GM10248 (cell line): ENCODE measurements at places on chromosomes 4 and X.
A peak's percentile ranks its signal among the peaks of the same experiment; 100 is the strongest.

GRCh38 chr4:58962424-58962823 lies 1852.2 kb upstream of the IGFBP7 start:
- DNase-seq = no peak

DNA sequence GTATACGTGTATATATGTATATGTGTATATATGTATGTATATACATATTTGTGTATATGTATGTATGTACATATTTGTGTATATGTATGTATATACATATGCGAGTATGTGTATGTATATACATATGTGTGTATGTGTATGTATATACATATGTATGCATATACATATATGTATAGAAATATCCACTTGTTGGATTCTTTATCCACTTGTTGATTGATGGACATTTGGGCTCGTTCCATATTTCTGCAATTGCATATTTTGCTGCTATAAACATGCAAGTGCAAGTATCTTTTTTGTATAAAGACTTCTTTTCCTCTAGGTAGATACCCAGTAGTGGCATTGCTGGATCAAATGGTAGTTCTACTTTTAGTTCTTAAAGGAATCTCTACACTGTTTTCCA lies 25.5 kb upstream of the NHSL2 start:
- DNase-seq = no peak

- DNase-seq = no peak
Observed at GRCh38 chr4:55545151-55545550, 1.6 kb downstream of the CLOCK start.

DNA sequence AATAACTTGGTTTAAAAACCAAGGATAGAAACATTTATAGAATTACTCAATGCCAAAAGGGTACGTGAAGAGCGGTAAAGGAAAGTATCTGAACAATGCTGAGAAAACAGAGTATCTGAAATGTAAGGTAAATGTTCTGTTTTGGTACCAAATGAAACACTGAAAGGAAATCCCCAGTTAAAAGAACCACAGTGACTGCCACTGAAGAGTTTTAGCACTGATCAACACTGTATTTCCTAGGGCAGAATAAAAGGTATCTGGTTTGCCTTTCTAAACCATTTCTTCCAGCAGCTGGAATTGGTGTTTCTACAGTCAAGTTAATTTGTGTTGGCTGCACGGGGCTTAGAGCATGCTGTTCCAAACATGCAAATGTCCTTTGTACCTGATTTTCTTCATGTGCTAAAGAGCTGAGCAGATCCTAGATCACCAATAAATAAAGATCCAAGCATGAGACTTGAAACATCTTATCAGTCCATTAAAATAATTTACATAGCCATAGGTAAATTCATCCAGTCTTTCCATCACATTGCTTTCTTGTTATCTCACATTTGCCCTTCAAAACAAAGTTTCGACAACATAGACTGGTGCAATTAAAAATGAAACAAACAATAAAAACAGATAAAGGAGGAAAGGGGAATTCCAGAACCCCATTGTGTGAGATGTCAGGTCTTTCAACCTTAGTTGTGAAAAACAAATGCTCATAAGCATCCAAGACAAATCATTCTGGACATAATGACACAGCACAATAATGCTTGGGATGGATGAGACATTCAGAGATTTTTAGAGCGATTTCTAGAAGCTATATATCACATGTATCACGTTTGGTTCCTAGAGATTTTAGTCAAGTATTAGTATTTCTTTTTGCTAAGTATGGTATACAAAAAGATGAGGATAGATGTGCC lies 38.6 kb downstream of the MFAP3L start:
- DNase-seq = no peak

GRCh38 chr4:79184476-79184875 lies 141.4 kb downstream of the NAA11 start:
- no peak for DNase-seq

- no peak for DNase-seq
Observed at GRCh38 chrX:120365968-120366367, 4.1 kb downstream of the ATP1B4 start.

DNA sequence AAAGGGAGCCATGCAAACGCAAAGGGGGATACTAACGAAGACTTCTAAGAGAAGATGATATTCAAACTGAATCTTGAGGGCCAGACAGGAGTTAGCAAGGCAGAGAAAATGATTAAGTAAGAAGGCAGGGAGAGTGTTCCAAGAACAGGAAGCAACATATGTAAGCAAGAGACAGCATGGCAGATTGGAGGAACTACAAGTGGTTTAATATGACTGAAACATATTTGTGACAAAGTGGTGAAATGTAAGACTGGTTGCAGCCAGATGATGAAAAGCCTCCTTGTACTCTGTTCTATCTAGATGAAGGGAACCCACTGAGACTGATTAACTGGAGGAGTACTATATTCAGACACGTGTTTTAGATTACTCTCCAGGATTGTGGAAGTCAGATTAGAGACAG lies 116.6 kb upstream of the DIAPH2 start:
- DNase-seq = no peak

DNA sequence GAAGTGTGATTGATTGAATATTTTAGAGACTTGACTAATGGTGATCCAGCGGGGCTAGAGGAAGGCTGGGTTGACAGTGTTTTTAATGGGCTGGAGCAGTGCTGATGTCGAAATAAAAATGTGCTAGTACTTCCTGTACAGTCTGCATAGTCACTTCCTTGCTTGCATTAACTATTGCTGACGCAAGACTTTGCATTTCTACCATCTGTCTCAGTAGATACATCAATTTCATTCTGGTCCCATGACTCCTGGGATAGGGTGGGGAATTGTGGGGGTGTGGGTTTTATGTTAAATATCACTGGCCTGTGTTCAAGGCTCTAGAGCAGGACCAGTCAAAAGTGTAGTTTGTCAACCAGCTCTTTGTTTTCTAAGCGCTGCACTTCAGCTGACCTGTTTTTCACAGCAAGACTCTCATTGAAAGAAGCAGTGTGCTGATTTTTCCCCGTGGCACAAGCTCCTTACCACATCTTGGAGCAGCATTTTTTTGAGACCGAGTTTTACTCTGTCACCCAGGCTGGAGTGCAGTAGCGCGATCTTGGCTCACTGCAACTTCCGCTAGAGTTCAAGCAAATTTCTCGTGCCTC lies 35.2 kb upstream of the PHEX start:
- DNase-seq = no peak

DNA sequence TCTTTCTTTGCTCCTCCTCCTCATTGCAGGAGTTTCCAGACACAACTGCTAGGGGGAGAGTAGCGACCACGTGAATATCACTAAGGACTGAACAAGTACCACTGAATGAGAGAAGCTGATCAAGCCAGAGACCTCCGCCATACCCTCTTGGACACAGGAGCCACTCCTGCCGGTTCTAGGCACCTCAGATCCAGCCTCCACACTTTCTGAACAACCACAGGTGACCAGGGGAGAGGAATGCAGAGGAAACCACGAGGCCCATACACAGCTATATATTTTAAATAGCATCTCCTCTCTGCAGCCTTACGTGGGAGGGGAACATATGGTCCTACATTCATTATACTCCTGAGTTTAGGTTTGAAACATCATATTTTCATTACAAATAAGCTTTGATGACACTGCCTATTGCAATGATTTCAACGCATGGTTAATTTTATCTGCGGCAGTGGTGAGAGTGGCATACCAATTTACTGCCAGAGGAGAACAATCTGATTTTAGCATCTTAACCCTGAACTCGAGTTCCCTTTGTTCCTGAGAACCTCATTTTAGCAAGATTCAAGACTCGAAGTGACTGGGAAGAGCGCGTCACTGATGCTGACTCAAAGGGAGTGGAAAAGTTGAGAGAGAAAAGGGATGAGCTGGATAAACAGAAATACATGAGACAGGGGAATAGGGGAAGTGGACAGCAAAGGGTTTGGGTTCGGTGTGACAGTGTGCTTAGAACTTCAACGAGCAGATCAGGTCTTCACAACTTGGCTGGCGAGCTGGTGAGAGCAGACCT lies 231.7 kb upstream of the PPARGC1A start:
- DNase-seq = no peak

DNA sequence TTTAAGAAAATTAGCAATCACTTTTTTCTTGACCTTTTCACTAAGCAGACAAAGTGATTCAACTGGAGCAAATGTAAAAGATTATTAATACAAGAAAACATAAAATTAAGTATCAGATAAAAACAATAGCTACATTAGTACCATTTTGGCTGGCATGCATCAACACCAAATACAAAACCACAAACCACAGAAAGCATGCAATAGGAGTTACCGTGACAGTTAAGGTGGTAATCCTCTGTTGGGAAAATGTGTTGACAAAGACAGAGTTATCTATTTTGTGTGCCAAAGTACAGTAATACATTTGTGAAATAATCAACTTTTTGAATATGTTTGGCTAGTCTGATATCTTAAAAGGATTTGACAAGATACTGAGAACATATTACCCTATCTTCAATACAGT lies 89.8 kb upstream of the ETNPPL start:
- no peak for DNase-seq

DNA sequence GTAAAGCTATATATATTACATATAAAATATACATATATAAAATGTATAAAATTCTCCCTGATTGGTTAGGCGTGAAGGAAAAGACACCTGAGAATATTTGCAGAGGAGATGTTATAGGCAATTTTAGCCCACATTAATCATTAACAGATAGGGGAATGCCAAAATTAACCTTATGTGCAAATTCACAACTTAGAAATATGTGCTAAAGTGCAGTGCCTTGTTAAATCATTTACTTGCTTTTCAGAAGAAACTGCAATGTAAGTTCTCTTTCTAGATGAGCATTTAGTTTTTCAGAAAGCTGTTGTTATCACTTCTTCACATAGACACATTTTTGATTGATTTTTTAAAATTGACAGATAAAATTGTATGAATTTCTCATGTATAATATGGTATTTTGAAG lies 5.6 kb downstream of the TASL start:
- peak; percentile 22 for DNase-seq

DNA sequence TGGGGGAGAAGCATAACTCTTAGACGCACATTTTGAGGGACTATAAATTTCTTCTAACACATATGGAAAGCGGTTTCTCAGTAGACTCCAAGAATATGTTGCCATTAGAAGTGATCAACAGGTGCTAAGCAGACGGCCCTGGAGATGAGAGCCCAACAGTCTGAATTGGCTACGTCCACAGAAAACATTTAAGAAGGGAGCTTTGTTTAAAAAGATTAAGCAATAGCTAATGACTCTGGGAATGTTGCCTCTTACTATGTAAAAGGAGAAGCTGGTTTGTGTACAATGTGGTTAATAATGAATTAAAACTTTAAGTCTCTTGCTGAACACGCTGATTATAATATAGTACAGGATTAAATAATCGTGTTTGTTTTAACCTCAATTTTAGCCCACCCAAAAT lies 399.5 kb downstream of the SMARCA1 start:
- no peak for DNase-seq

- DNase-seq = no peak
Observed at GRCh38 chr4:76492055-76492454, 57.0 kb downstream of the SHROOM3 start.

GRCh38 chr4:109424093-109424841 lies 9.3 kb upstream of the SEC24B start:
- DNase-seq = no peak

- peak; percentile 24 for DNase-seq
Observed at GRCh38 chrX:37685381-37686359, at the start of gene XK. Gene XK, plus strand, starts transcription at chrX:37685791. Its CDS starts 171 bp downstream, at chrX:37685962.

GRCh38 chr4:8373973-8374545 lies 66.5 kb downstream of the ACOX3 start:
- no peak for DNase-seq

DNA sequence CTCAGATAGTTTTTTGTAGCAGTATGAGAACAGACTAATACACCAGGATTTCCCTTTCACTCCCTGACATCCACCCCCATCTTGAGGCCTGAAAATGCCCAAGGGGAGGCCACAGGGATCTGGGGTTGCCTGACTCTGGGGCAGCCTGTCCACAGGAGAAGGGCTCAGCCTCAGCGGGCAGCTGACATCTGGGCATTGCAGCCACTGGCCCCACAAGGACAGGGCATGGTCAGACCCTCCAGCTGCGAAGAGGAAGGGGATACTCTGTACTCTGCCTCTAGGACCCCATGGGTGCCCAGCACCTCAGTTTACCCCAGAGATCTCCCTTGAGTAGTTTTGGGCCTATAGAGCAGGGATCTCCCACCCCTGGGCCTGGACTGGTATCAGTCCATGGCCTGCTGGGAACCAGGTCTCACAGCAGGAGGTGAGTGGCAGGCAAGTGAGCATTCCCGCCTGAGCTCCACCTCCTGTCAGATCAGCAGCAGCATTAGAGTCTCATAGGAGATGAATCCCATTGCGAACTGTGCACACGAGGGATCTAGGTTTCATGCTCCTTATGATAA lies 138.9 kb downstream of the HMX1 start:
- DNase-seq = no peak

GRCh38 chr4:173152104-173152503 lies 16.5 kb upstream of the GALNT7 start:
- DNase-seq = no peak

DNA sequence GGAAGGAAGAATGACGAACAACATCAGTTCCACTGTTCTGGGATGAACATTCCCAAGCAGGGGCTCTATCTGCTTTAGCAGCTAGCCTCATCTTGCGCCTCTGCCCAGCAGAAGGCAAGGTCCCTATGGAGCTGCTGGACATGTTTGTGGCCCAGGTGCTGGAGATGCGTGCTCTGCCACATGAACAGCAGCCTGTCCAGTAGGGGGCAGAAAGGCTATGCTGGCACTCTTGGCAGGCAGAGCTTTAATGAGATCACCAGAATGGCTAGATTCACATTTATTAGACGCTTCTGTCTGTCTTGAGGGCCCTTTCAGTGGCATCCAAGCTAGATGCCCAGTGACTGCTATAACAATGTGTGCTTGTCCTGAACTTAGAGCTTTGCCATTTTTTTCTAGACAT lies 1826.0 kb downstream of the STIM2 start:
- peak; percentile 7 for DNase-seq

GRCh38 chr4:117328333-117328732 lies 243.0 kb upstream of the TRAM1L1 start:
- DNase-seq = no peak

GRCh38 chr4:113790478-113790877 lies 28.9 kb upstream of the CAMK2D start:
- no peak for DNase-seq

DNA sequence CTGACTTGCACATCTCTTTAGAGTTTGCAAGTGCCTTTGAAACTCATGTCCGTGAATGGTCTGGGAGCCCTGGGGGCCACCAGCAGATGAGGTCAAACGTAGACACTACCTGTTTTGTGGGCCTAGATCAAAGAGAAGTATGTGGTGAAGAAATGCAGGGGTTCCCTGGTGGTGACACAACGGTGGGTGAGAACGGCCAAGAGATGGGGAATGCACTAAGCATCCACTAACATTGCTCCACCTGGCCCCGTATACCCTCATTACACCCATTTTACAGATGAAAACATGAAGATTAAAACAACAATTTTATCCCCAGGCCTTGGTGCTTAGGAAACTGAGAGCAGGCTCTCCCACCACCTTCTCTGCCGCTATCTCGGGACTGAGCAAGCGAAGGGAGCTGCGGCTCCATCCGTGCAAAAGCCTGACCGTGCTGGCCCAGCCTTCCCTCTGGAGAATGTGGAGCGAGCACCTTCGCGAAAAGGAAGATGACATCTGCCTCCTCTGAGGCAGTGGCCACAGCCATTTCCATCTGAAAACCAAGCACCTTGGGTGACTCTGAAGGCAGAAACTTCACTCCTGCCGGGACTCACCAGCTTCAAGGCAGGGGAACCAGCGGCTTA lies 91.9 kb downstream of the EVC2 start:
- no peak for DNase-seq
